ENCODE measurements at places on chromosomes 11 and 22.

GRCh38 chr11:103582351-103582909 is 454.0 kb upstream of the DDI1 start:
- DNase-seq = no peak
- peaks cover 8% of the 10 kb centered on the region for H3K27me3 ChIP-seq
- no peaks in the 10 kb centered on the region for H3K36me3 ChIP-seq

- peaks cover 27% of the 10 kb centered on the region for H3K36me3 ChIP-seq
- H3K27ac ChIP-seq = no peak overlapping the region
- H3K27me3 ChIP-seq = no peaks in the 10 kb centered on the region
- no peak for DNase-seq
- H3K4me3 ChIP-seq = no peak overlapping the region
Observed at GRCh38 chr22:46891382-46891951, 129.0 kb downstream of the TBC1D22A start.

DNA sequence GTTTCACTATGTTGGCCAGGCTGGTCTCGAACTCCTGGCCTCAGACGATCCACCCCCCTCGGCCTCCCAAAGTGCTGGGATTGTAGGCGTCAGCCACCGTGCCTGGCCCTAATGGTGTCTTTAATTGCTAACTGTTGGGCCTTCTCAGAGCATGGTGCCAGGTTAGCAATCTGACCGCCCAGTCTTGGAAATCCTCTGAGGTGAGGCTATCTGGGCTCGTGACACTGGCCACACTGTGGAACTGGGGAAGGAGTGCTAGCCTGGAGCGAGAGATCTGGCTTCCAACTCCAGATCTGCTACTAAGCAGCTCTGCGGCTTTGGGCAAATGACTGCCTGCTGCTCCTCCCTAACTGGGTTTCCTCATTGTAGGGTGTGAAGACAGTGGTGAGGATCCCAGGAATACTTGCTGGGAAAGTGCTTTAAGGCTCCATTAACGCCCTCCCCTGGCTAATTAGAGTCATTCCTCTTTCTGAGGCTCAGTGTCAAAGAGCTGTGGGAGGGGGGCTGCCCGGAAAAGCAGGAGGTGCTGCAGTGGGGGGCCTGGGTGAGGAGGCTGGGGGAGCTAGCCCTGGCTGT is 35.4 kb downstream of the CHRDL2 start:
- H3K27ac ChIP-seq = no peak overlapping the region
- H3K27me3 ChIP-seq = peaks cover 29% of the 10 kb centered on the region
- H3K4me3 ChIP-seq = no peak overlapping the region
- no peaks in the 10 kb centered on the region for H3K4me1 ChIP-seq
- DNase-seq = no peak
- H3K36me3 ChIP-seq = no peaks in the 10 kb centered on the region

- no peaks in the 10 kb centered on the region for H3K4me1 ChIP-seq
- H3K36me3 ChIP-seq = peaks cover 25% of the 10 kb centered on the region
- H3K4me3 ChIP-seq = no peak overlapping the region
- H3K27me3 ChIP-seq = no peaks in the 10 kb centered on the region
- no peak overlapping the region for H3K27ac ChIP-seq
Observed at GRCh38 chr11:110261195-110262071, 35.0 kb downstream of the RDX start.

DNA sequence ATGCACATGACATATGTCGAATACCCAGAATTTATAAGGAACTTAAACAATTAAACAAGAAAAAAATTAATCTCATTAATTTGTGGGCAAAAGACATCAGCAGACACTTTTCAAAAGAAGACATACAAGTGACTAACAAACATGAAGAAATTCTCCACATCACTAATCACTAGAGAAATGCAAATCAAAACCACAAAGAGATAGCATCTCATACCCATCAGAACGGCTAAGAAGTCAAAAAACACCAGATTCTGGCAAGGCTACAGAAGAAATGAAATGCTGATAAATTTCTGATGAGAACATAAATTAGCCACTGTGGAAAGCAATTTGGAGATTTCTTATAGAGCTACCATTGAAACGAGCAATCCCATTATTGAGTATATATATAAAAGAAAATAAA is 210.6 kb upstream of the LUZP2 start:
- H3K4me1 ChIP-seq = no peaks in the 10 kb centered on the region
- H3K27me3 ChIP-seq = no peaks in the 10 kb centered on the region
- H3K4me3 ChIP-seq = no peak overlapping the region

DNA sequence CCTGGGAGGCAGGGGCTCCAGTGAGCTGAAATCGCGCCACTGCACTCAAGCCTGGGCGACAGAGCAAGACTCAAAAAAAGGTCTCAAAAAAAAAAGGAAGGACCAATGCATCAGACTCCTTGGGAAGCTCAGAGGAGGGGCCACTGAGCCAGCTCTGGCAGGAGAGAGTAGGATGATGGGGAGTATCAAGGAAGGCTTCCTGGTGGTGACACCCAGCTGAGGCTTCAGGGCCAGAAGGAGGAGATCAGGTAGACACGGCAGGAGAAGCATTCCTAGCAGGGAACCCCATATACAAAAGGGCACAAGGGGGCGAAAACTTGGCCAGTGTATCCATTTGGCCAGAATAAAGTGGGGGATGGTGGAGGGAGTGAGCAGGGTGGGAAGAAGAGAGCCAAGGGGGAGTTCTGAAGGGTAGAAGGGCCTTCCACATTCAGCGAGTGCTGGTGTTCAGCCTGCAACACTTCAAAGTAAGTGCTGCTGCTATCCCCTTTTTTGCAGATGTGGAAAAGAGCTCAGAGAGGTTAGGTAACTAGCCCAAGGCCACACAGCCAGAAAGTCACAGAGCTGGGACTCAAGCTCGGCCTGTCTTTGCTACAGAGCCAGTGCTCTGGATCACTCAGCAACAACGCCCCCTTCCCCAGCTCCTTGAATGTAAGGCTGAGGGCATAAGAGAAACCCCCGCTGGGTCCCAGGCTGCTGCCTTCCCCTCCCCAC is 5.3 kb upstream of the RHOD start:
- peak overlapping the region; percentile 30 for H3K27ac ChIP-seq
- no peak for DNase-seq
- peaks cover 6% of the 10 kb centered on the region for H3K36me3 ChIP-seq
- H3K27me3 ChIP-seq = no peaks in the 10 kb centered on the region
- peaks cover 6% of the 10 kb centered on the region for H3K4me1 ChIP-seq

- DNase-seq = no peak
- no peak overlapping the region for H3K27ac ChIP-seq
- no peaks in the 10 kb centered on the region for H3K4me1 ChIP-seq
- no peaks in the 10 kb centered on the region for H3K36me3 ChIP-seq
Observed at GRCh38 chr22:48858121-48858520, 969.6 kb downstream of the BRD1 start.

DNA sequence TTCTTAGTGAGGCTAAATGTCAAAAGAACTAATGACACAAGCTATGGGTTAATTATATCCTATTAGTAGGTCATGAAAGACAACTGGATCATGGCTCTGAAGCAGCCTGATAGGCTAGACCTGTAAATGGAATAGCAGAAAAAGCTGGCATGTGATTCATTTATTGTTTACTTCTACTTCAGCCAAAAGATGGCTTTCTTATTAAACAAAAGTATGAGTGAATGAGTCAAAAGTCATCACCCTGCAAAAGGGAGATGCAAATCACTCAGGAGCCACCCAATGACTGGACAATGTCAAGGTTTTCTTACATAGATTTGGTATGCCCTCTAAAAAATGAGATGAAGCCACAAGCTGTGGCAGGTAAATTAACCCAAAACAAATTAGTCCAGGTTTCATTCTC is 138.0 kb downstream of the TRPC6 start:
- H3K4me3 ChIP-seq = no peak overlapping the region
- no peaks in the 10 kb centered on the region for H3K27me3 ChIP-seq
- H3K36me3 ChIP-seq = no peaks in the 10 kb centered on the region
- no peaks in the 10 kb centered on the region for H3K4me1 ChIP-seq
- H3K27ac ChIP-seq = no peak overlapping the region

DNA sequence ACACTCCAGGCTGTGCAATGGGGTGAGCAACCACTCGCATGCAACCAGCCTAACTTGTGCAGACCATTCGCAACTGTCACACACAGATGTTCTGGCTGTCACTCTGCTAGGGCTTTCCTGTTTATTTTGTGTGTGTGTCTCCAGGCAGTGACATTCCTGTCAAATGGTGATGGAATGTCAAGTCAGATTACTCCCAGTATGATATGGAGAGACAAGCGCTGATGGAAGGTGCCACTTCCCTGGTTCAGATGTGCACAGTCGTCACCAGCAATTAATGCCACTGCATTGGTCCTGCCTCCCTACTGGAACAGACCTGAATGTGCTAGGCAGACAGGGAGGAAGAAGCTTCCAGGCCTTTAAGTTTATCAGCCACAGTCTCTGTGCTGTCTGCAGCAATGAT is 442.4 kb upstream of the ISX start:
- no peak overlapping the region for H3K27ac ChIP-seq
- no peaks in the 10 kb centered on the region for H3K27me3 ChIP-seq
- no peaks in the 10 kb centered on the region for H3K36me3 ChIP-seq
- no peak overlapping the region for H3K4me3 ChIP-seq
- no peaks in the 10 kb centered on the region for H3K4me1 ChIP-seq

- no peak overlapping the region for H3K27ac ChIP-seq
- peak; percentile 52 for DNase-seq
- peaks cover 86% of the 10 kb centered on the region for H3K27me3 ChIP-seq
Observed at GRCh38 chr11:61567286-61568061, 13.4 kb downstream of the SYT7 start.

- H3K4me3 ChIP-seq = no peak overlapping the region
- H3K36me3 ChIP-seq = no peaks in the 10 kb centered on the region
- peaks cover 26% of the 10 kb centered on the region for H3K27me3 ChIP-seq
- H3K4me1 ChIP-seq = no peaks in the 10 kb centered on the region
- no peak for DNase-seq
Observed at GRCh38 chr11:117723277-117724024, 73.6 kb downstream of the DSCAML1 start.

DNA sequence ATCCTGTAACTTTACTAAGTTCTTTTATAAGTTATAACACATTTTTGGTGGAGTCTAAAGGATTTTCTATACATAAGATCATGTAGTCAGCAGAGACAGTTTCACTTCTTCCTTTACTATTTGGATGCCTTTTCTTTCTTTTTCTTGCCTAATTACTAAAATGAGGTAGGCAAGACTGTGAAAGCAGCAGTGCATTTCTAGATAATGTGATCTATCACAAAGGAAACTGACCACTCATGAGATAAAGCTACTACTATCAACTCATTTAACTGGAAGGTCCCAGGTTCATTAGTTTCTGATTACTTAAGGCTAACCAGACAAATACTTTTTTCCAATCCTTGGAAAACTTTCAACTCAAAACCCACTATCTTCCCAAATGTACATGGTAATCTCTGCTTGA is 196.2 kb upstream of the E2F8 start:
- H3K27ac ChIP-seq = no peak overlapping the region
- DNase-seq = no peak
- H3K4me1 ChIP-seq = no peaks in the 10 kb centered on the region
- H3K27me3 ChIP-seq = peaks cover 22% of the 10 kb centered on the region
- no peaks in the 10 kb centered on the region for H3K36me3 ChIP-seq

- DNase-seq = no peak
- peaks cover 70% of the 10 kb centered on the region for H3K27me3 ChIP-seq
- peaks cover 2% of the 10 kb centered on the region for H3K36me3 ChIP-seq
- H3K4me3 ChIP-seq = no peak overlapping the region
- H3K4me1 ChIP-seq = no peaks in the 10 kb centered on the region
- no peak overlapping the region for H3K27ac ChIP-seq
Observed at GRCh38 chr22:22080270-22080669, 97.7 kb upstream of the TOP3B start.

- H3K27me3 ChIP-seq = no peaks in the 10 kb centered on the region
- H3K36me3 ChIP-seq = peaks cover 4% of the 10 kb centered on the region
- no peak overlapping the region for H3K27ac ChIP-seq
- no peak for DNase-seq
- no peak overlapping the region for H3K4me3 ChIP-seq
Observed at GRCh38 chr22:20141186-20142077, 9.4 kb downstream of the CCDC188 start.

- peaks cover 24% of the 10 kb centered on the region for H3K4me1 ChIP-seq
- H3K27ac ChIP-seq = no peak overlapping the region
- peak overlapping the region; percentile 76 for H3K4me3 ChIP-seq
- no peaks in the 10 kb centered on the region for H3K27me3 ChIP-seq
- DNase-seq = no peak
- H3K36me3 ChIP-seq = peaks cover 14% of the 10 kb centered on the region
Observed at GRCh38 chr22:40819599-40820140, 524 bp upstream of the SLC25A17 start.

DNA sequence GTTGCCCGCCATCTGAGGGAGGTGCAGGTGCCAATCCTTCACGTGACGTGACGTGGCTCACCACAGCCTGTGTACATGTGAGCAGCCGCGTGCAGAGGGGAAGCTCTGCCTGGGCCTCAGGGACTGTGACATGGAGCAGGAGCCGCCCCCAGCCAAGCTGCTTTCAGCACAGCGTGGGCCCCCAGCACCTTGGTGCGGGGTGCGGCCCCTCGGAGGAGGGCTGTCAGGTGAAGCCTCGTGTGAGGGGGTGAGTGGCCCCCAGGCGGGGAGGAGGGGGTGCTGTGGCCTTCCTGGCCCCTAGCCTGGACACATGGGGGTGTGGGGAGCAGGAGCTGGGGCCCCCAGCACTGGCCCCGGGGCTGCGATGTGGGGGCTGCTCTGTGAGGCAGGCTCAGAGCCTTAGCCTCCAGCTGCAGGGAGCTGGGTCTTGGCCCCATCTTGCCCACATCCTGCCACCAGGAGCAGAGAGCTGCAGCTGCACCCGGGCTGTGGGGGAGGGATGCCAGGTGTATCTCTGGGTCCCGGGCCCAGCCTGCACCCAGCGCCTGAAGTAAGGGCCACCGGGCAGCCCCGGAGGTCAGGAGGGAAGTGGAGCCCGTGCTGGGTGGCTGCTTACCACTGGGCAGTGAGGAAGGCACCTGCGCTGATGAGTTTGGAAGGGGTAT is at the start of gene ADORA2A:
Gene ADORA2A (plus strand): TSS at position 100 of the 665 bp plus-strand sequence. CDS start 5,806 bp downstream, outside the sequence.
- H3K36me3 ChIP-seq = peaks cover 25% of the 10 kb centered on the region
- peak within 1 kb of the TSS; percentile 86 for H3K4me3 ChIP-seq
- peak within 1 kb of the TSS; percentile 98 for H3K27ac ChIP-seq

DNA sequence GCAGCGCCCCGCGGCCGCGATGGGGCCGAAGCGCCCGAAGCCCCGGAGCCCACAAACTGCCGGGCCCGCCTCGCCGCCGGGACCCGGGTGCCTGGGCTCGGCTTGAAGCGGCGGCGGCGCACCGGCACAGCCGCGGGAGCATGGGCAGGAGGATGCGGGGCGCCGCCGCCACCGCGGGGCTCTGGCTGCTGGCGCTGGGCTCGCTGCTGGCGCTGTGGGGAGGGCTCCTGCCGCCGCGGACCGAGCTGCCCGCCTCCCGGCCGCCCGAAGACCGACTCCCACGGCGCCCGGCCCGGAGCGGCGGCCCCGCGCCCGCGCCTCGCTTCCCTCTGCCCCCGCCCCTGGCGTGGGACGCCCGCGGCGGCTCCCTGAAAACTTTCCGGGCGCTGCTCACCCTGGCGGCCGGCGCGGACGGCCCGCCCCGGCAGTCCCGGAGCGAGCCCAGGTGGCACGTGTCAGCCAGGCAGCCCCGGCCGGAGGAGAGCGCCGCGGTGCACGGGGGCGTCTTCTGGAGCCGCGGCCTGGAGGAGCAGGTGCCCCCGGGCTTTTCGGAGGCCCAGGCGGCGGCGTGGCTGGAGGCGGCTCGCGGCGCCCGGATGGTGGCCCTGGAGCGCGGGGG is 346 bp downstream of the FJX1 start:
- peaks cover 2% of the 10 kb centered on the region for H3K36me3 ChIP-seq
- no peak overlapping the region for H3K27ac ChIP-seq
- DNase-seq = no peak
- H3K4me3 ChIP-seq = no peak overlapping the region
- peaks cover 4% of the 10 kb centered on the region for H3K4me1 ChIP-seq
